ENCODE measurements at places on chromosomes 5 and 9.

DNA sequence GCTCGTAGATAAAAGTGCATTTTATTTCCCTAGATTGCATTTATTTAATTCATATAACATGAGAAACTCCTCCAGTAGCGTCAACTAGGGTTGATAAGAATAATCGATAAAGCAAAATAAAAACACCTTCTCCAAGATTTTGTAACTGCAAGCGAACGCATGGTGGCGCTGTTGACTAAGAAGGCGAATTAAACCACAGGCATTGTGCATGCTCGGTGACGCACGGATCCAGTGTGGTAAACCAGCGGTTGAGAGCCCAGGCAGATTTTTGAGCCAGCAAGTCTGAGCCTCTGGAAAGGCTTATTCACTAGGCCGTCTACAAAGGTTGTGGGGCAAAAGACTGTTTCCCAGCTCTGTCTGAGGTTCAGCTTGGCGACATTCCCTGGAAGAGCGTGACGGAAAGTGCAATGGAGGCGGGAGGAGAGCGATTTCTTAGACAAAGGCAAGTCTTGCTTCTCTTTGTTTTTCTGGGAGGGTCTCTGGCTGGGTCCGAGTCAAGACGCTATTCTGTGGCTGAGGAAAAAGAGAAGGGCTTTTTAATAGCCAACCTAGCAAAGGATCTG is at the start of gene PCDHB3:
TSS of gene PCDHB3 (plus strand) at position 231 of the 563 bp plus-strand sequence. CDS start at position 408, 177 bp downstream.
- peak; percentile 58 for DNase-seq
- peaks cover 35% of the 10 kb centered on the region for H3K27me3 ChIP-seq
- no peak within 1 kb of the TSS for H3K27ac ChIP-seq
- no peaks in the 10 kb centered on the region for H3K4me1 ChIP-seq
- H3K4me3 ChIP-seq = no peak within 1 kb of the TSS

DNA sequence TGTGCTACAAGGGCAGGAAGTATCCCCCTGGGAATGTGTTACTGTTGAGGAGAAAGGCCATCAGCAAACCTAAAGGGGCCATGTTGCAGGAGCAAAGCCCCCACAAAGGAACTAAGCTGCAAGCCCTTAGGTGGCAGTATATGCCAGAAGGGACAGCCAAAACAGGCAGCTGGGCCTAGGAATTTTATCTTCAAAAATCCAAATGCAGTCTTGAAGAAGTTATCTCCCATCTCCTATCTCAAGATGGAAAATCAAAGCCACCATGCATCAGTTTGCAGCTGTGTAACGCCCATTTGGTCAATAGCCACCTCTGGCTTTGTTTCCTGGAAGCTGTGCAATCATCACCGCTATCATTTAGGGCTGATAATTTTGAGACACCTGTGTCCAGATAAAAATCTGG is 400.3 kb downstream of the ARHGEF28 start:
- H3K4me1 ChIP-seq = no peaks in the 10 kb centered on the region
- H3K27ac ChIP-seq = no peak overlapping the region
- DNase-seq = no peak
- H3K36me3 ChIP-seq = no peaks in the 10 kb centered on the region

GRCh38 chr9:24041160-24041690 is 215.2 kb upstream of the ELAVL2 start:
- no peak overlapping the region for H3K4me3 ChIP-seq
- DNase-seq = no peak
- no peak overlapping the region for H3K27ac ChIP-seq
- peaks cover 2% of the 10 kb centered on the region for H3K36me3 ChIP-seq
- H3K27me3 ChIP-seq = no peaks in the 10 kb centered on the region
- no peaks in the 10 kb centered on the region for H3K4me1 ChIP-seq

DNA sequence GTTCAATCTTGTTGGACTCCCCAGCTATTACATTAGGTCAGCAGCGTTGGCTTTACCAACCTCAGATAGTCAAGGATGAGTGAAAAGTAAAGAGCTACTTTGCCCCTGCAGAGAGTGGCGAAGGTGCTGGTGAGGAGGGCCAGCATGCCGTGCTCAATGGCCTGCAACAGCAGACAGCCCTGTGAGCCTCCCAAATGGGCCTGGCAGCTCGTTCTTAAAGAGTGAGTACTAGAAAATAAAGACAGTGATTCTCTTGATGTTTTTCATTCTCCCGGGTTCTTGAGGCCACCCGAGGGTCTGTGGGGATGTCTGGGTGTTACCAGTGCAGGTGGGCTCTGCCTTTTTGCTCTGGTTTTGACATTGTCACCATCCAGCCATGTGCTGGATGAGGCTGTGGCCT is 16.2 kb downstream of the GADD45G start:
- no peak overlapping the region for H3K4me3 ChIP-seq
- no peak overlapping the region for H3K27ac ChIP-seq
- H3K4me1 ChIP-seq = no peaks in the 10 kb centered on the region
- no peaks in the 10 kb centered on the region for H3K27me3 ChIP-seq
- no peak for DNase-seq

DNA sequence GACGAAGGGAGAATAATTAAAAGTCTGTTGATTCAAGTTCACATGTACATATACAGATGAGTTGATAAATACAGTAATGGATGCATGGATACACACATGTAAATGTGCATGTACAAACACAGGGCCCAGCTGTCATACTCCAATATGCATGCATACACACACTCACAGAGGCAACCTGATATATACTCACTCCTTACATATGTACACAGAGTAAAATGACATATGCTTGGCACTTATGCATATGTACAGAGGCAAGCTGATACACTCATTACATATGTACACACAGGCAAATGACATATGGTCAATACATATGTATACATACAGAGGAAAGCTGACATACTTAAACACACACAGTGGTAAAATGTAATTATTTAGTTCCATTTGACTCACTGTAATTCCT is 7.2 kb upstream of the TMEFF1 start:
- peaks cover 12% of the 10 kb centered on the region for H3K27me3 ChIP-seq
- DNase-seq = no peak
- H3K4me3 ChIP-seq = no peak overlapping the region
- H3K36me3 ChIP-seq = no peaks in the 10 kb centered on the region
- peaks cover 4% of the 10 kb centered on the region for H3K4me1 ChIP-seq
- no peak overlapping the region for H3K27ac ChIP-seq

- no peak for DNase-seq
- no peaks in the 10 kb centered on the region for H3K4me1 ChIP-seq
- no peak overlapping the region for H3K4me3 ChIP-seq
- H3K36me3 ChIP-seq = peaks cover 2% of the 10 kb centered on the region
Observed at GRCh38 chr5:98846520-98846919, 73.1 kb downstream of the RGMB start.

- no peak overlapping the region for H3K4me3 ChIP-seq
- H3K27me3 ChIP-seq = no peaks in the 10 kb centered on the region
- H3K4me1 ChIP-seq = no peaks in the 10 kb centered on the region
- no peak overlapping the region for H3K27ac ChIP-seq
Observed at GRCh38 chr5:118687661-118688621, 300.4 kb downstream of the DTWD2 start.

GRCh38 chr9:98326459-98327248 is 71.2 kb upstream of the TBC1D2 start:
- H3K4me1 ChIP-seq = no peaks in the 10 kb centered on the region
- H3K36me3 ChIP-seq = no peaks in the 10 kb centered on the region
- H3K27ac ChIP-seq = no peak overlapping the region
- no peak overlapping the region for H3K4me3 ChIP-seq

DNA sequence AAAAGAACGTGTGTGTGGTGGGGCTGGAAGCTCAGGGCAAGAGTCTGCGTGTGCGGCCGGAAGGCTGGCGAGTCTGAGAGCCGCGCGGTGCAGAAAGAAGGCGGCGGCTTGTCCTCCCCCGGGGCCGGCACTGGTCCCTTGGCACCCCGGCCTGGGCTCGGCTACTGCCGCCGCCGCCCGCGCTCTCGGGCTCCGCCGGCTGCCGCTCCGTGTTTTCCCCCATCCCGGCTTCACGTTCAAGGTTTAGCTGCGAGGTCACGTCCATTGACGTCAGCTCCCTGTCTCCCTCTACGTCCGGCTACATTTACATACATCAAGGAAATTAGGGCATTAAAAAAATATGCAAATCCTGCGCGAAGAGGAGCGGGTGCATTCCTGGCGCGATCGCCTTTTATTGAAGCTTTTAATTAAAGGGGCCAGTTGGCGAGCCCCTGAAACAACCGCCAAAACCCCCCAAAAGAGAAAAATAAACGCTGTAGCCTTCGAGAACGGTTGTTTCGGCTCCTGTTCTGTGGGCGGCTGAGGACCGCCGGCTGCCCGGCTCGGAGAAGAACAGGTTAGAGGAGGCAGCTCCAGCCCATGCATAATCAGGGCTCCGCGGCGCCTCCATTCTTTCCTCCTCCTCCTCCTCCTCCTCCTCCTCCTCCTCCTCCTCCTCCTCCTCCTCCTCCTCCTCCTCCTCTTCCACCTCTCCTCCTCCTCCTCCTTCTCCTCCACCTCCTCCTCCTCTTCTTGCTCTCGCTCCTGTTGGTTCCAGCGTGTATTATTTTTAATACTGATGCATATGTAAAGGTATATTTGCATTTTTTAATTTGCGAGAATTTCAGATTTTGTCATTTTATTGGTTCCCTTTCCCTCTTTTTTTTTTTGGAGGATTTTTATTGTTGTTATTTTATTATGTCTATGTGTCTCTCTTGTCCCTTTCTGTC is 207.0 kb downstream of the MEF2C start:
- H3K27ac ChIP-seq = peak overlapping the region; percentile 18
- peak overlapping the region; percentile 83 for H3K4me3 ChIP-seq
- peaks cover 44% of the 10 kb centered on the region for H3K4me1 ChIP-seq
- DNase-seq = no peak
- H3K36me3 ChIP-seq = peaks cover 15% of the 10 kb centered on the region

DNA sequence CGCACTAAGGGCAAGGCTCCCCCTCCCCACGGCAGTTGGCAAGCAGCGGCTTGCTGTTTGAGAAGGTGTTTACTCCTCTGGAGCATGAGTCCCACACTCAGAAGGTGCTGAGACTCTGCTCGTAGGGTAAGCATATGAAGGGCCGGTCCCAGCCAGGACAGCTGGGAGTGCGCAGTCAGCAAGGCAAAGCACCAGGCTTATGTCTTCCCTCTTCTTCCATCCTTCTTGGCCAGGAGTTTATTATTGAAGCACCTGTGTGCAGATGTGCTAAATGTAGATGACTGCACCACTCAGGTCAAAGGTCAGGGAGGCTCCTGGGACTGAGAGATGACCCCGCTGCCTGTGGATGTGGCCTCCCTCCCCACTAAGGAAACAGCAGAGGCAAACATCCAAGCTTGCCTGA is 27.0 kb upstream of the CDKN2AIPNL start:
- H3K4me3 ChIP-seq = no peak overlapping the region
- H3K36me3 ChIP-seq = no peaks in the 10 kb centered on the region
- peaks cover 28% of the 10 kb centered on the region for H3K4me1 ChIP-seq
- no peak overlapping the region for H3K27ac ChIP-seq
- DNase-seq = no peak

DNA sequence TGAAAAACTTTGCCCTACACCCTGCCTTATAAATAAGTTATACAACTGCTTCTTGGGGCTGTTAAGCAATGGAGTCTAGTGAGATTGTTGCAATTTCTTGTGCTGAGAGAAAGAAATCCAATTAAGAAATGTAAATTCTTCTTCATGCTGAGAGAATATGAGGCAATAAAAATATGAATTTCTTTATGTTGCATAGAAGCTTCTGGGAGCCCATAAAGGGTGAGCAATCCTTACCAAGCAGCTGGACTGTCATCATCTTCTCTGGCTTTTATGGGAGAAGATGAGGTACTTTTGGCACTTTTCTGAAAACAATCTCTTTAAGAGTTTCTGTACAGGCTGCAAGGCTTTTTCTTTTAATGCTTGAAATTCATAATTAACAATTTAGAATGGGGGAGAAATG is 204.3 kb downstream of the DMRTA1 start:
- DNase-seq = no peak
- H3K27me3 ChIP-seq = no peaks in the 10 kb centered on the region
- H3K4me1 ChIP-seq = no peaks in the 10 kb centered on the region
- H3K27ac ChIP-seq = no peak overlapping the region
- H3K4me3 ChIP-seq = no peak overlapping the region
- no peaks in the 10 kb centered on the region for H3K36me3 ChIP-seq

GRCh38 chr9:124835026-124835557 is 18.2 kb upstream of the WDR38 start:
- H3K27ac ChIP-seq = no peak overlapping the region
- no peaks in the 10 kb centered on the region for H3K4me1 ChIP-seq
- peaks cover 35% of the 10 kb centered on the region for H3K27me3 ChIP-seq
- H3K36me3 ChIP-seq = no peaks in the 10 kb centered on the region
- no peak for DNase-seq

GRCh38 chr5:120927950-120928530 is 463.9 kb downstream of the PRR16 start:
- no peak for DNase-seq
- H3K4me3 ChIP-seq = no peak overlapping the region
- H3K4me1 ChIP-seq = no peaks in the 10 kb centered on the region
- H3K36me3 ChIP-seq = no peaks in the 10 kb centered on the region

DNA sequence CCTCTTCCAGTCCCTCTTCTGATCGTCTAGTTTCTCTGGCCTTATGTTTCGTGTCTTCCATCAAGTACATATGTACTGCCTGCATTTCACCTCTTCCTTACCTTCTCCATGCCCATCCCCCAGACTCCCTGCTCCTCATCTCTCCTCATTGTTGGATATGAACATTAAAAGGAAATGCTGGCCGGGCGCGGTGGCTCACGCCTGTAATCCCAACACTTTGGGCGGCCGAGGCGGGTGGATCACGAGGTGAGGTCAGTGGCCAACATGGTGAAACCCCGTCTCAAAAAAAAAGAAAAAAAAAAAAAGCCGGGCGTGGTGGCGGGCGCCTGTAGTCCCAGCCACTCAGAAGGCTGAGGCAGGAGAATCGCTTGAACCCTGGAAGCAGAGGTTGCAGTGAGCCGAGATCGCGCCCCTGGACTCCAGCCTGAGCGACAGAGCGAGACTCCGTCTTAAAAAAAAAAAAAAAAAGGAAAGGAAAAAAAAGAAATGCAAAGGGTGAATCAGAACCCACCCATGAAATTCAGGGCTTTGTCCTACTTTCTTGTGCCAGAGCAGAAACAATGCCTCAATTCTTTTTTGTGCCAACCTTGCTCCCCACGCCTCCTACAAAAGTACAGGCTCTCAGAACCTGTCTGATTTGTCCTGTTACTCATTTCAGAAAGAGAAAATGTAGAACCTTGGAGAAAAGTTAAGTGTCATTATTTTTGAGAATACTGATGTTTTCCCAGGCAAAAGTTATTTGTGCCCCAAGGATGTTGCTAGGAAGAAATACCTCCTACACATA is 1.5 kb upstream of the ZFR start:
- H3K27me3 ChIP-seq = peaks cover 6% of the 10 kb centered on the region
- H3K4me1 ChIP-seq = peaks cover 34% of the 10 kb centered on the region
- H3K4me3 ChIP-seq = peak overlapping the region; percentile 18
- DNase-seq = no peak
- H3K36me3 ChIP-seq = peaks cover 21% of the 10 kb centered on the region
- peak overlapping the region; percentile 51 for H3K27ac ChIP-seq
